Vagina (tissue), 2 donors: ENCODE measurements at places on chromosomes 6 and 20. TPM values are rescaled to one million over a fixed set of nuclear protein-coding genes. Genes with fewer than 3 reads are reported as not detected.

The RNF182 gene
- total RNA-seq = 2.2 TPM

The PAK5 gene
- 0.25 TPM for total RNA-seq

The RAET1L gene
- 8.3 TPM for total RNA-seq

The MAP7 gene
- 9.3 TPM for total RNA-seq

The SIRPB2 gene
- total RNA-seq = 2.9 TPM

The ELOVL2 gene
- 0.25 TPM for total RNA-seq

The HCK gene
- 10.1 TPM for total RNA-seq

DNA sequence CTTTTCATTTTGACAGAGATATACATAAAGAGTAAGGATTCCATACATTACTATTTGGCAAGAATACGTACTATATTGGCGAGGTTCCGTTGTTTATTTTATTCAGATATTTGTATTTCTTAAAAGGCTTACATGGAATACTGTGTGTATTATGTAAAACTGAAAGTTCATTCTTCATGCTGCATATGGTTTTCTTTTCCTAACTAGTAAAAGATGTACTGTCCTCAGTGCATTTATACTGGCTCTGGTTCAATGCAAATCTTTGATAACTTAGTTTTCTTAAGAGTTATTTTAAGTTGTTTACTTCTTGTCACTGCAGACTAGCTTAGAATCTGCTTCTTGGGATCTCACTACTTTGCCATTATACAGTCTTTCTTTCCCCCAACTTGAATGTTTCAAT is 42.0 kb downstream of the ADGRB3 start:
- no peak for DNase-seq

DNA sequence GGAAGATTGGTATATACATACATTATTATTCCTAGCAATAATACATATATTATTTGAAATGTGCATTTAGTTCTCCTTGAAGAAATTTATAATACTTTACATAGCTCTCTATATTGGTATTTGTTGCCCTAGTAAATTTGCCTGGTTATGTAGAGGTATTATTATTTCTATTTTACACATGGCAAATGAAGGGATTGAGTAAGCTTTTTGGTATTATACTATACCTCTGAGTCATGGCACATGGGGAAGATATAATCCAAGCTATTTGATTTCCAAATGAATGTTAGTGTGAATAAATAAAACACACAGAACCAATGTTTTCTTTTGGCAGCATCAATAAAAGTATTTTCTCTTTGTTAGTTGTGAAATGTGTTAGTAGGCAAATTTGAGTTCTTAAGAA is 409.6 kb upstream of the SLC35B3 start:
- no peak for DNase-seq

- no peak for DNase-seq
Observed at GRCh38 chr6:71248306-71248765, 40.3 kb upstream of the OGFRL1 start.

DNA sequence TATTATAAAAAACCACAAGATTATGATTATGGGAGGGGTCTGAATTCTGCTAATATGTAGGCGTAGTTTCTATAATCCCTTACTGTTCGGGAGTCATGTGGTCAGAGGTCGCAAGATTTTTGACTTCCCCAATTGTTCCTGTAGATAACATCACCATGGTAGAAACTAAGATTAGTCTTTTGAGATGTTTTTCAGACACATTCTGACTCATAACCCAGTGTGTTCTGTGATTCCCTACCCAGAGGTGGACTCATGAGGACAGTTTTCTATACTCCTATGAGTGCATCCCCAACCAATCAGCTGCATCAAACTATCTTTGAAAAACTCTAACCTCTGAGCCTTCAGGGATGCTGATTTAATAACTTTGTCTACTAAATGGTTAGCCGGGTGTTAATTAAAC is 175.5 kb downstream of the RFPL4B start:
- no peak for DNase-seq

GRCh38 chr20:39736434-39737327 is 774.5 kb downstream of the DHX35 start:
- no peak for DNase-seq

DNA sequence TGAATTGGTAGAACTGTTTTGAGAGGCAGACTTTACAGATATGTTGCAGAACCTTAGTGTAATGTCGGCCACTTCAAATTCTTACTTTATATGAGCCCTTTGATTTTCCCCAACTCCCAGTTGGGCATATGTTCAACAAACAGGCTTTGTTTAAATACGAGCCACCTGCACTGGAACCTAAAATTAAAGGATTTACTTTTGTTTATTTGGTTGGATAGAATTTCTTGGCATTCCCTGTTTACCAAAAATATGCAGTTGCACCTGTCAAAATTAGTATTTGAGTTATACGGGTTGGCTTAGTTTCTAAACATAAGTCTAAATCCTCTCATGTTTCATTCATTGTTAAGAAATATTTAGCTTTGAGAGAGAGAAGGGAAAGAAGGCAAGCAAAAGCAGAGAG is 2.4 kb upstream of the GLYATL3 start:
- DNase-seq = no peak

GRCh38 chr6:7921046-7921445 is 10.5 kb upstream of the TXNDC5 start:
- DNase-seq = peak; percentile 47

- no peak for DNase-seq
Observed at GRCh38 chr6:34475238-34475682, 9.4 kb downstream of the PACSIN1 start.

GRCh38 chr6:5507131-5507681 is 245.9 kb downstream of the FARS2 start:
- no peak for DNase-seq

DNA sequence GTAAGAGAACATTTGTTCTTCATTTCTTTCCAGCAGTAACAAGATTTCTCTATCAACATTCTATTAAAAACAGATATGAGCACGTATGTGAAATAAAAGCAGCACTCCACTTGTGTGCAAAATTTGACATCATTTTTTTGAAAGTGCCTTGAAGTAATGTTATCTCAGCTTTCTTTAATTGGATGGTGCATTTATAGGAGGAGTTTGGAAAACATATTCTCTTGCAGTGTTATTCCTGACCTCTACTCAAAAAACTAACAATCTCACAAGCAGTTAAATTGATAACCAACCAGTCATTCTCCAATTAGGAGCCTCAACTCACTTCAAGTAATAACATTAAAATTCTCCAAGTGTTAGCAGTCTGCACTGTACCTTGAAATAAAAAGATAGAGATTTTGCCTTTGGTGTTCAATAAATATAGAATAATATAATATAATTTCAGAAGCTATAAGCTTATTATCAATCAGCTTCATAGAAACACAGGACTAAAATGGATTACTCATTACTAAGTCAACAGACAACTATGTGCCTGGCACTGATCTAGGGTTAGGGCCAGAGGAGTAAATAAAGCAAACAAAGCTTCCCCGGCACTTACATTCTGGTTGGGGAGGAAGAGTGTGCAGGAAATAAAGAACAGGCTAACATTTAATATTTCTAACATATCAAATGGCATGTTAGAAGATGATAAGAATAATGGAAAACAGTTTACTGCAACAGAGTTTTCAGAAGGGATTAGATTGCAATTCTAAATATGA is 149.0 kb upstream of the SGK1 start:
- no peak for DNase-seq

DNA sequence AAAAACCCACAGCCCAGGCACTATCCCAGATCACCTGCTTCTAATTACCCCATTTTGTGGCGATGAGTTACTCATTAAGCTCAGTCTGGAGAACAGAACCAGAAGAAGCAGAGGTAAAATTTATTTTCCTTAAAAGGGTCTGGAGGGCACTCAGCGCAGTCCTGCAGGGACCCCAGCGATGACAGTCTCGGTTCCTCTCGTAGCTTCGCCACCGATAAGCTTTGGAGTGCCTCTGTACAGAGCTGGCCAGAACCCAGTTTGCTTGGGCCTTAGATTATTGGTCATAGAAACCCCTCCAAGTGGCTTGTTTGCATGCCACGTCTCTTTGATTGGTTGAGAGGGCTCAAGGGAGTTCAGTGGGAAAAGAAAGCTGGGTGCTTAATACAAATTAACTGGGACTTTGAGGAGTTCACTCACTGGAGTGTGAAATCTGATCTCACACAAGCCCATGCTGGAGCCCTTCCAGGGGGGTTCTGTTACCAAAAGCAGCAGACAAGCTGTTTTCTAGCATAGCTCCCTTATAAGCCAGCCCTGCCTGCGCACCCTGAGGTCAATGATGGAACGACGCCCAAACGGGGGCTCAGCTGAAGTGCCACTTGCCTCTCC is 158.5 kb upstream of the ARID1B start:
- DNase-seq = no peak

GRCh38 chr20:33399924-33400323 is 1.4 kb downstream of the CDK5RAP1 start:
- no peak for DNase-seq

DNA sequence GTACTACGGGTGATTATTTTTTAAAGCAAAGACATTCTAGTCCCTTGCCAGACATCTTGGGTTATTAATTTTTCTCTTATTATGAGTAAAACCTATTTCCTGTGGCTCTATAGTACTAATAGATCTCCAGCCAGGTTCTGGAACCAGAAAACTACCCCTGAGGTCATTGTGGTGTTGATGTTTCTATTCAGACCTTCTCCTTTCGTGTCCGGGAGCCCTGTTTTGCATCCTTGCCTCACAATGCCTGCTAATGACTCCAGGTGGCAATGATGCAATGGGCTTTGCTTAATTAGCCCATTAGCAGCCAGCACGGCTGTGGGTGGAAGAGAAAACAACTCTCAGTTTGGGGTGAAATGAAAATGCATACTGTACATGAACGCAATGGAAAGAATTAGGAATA is 62.9 kb upstream of the ARG1 start:
- DNase-seq = no peak

DNA sequence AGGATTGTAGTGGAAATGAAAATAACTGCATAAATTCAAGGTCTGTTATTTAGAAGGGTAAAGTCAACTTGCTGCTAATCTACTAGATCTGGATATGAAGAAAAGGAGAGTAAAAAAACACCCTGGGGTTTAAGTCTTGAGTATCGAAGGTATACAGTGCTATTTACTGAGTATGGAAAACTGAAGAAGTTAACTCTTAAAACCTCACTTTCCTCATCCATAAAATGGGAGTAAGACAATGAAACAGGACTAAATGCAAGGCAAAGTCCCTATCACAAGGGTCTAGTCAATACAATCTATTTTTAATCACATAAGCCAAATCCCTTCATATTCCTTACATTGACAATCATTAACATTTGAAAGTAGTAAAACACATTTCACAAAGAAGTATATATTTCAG is 2.2 kb downstream of the FBXO5 start:
- DNase-seq = no peak

GRCh38 chr6:128827675-128828464 is 55.1 kb upstream of the LAMA2 start:
- no peak for DNase-seq

GRCh38 chr20:62171245-62171644 is 11.6 kb upstream of the MTG2 start:
- DNase-seq = no peak

DNA sequence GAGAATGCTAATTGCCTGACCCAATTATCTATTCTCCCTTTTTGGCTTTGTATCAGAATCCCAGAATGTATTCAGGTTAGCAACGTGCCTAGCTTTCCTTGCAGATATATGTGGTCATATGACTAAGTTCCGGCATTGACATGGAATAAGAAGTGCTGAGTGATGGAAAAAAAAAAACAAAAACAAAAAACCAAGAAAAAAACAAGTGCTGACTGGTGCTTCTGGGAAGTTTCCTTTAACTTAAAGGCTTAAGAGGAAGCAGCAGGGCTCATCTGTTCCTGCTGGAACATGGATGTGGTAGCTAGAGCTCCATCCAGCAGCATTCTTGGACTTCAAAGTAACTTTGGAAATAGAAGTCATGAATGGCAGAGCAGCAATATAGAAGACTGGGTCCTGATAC is 10.4 kb upstream of the RPF2 start:
- no peak for DNase-seq

DNA sequence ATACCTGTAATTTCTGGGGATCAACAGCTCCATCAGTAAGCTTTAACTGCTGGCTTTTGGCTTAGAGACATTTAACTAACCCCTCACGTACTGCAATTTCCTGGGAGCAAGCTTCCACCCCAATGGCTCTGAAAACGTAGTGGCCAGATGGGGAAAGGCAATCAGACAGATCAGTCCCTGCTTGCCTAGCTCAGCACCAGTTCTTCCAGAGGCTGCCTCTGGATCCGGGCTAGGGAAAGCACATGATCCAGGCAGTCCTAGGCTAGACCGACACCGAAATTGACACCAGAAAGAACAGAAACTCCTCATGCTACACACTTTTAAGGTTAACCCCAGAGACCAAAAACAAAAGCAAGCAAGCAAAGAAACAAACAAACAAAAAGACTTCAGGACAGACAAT is 13.3 kb downstream of the PREP start:
- no peak for DNase-seq

- DNase-seq = no peak
Observed at GRCh38 chr6:12527339-12527738, 189.2 kb upstream of the PHACTR1 start.

GRCh38 chr6:50270415-50270814 is 220.7 kb upstream of the DEFB112 start:
- DNase-seq = no peak
